Glutamatergic neuron (in vitro differentiated cells): ENCODE measurements at places on chromosomes 12 and 14.

GRCh38 chr14:77306416-77306815 is 14.3 kb downstream of the POMT2 start:
- no peaks in the 10 kb centered on the region for H3K36me3 ChIP-seq
- peaks cover 18% of the 10 kb centered on the region for H3K4me1 ChIP-seq
- H3K4me3 ChIP-seq = peak overlapping the region; percentile 8
- no peak overlapping the region for H3K27ac ChIP-seq

GRCh38 chr14:69895109-69895508 is 15.9 kb downstream of the SMOC1 start:
- no peaks in the 10 kb centered on the region for H3K4me1 ChIP-seq
- no peak overlapping the region for H3K4me3 ChIP-seq
- no peak for DNase-seq
- H3K36me3 ChIP-seq = no peaks in the 10 kb centered on the region

GRCh38 chr14:67538501-67538900 is 5.4 kb downstream of the PLEKHH1 start:
- peaks cover 10% of the 10 kb centered on the region for H3K4me1 ChIP-seq
- peaks cover 9% of the 10 kb centered on the region for H3K36me3 ChIP-seq
- no peak overlapping the region for H3K4me3 ChIP-seq
- no peaks in the 10 kb centered on the region for H3K27me3 ChIP-seq
- H3K27ac ChIP-seq = peak overlapping the region; percentile 22

GRCh38 chr14:60235440-60235839 is 13.6 kb upstream of the PPM1A start:
- H3K4me3 ChIP-seq = no peak overlapping the region
- H3K27ac ChIP-seq = no peak overlapping the region
- no peak for DNase-seq
- H3K27me3 ChIP-seq = no peaks in the 10 kb centered on the region
- no peaks in the 10 kb centered on the region for H3K4me1 ChIP-seq

DNA sequence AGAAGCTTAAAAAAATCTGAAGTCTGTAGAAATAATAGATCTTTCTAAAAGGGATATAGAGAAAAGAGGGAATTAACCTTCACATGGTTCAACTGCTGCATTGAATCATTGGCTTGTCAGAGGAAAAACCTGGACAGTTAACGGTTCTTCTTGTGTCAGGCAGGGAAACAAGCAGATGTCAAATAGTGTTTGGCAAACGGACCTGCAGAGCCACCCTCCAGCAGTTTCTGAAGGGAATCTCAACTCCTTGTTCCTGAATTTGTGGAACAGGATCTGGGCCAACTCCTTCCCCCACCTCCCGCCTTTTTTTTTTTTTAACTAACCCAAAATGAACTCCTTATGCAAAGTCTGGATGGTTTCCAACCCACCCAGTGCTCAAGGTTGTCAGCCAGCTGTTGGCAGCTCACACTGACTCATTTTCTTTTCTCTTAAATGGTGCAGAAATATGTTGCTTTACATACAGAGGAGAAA is 187.3 kb downstream of the CAND1 start:
- no peak overlapping the region for H3K4me3 ChIP-seq
- no peak overlapping the region for H3K27ac ChIP-seq
- H3K36me3 ChIP-seq = peaks cover 4% of the 10 kb centered on the region
- no peaks in the 10 kb centered on the region for H3K27me3 ChIP-seq
- H3K4me1 ChIP-seq = no peaks in the 10 kb centered on the region
